GM04504 (cell line): ENCODE measurements at places on chromosomes 7 and 10.
A peak's percentile ranks its signal among the peaks of the same experiment; 100 is the strongest.

- DNase-seq = no peak
Measured at GRCh38 chr10:71715026-71715425, 4.6 kb downstream of the C10orf105 start.

- DNase-seq = no peak
Measured at GRCh38 chr10:69097729-69098128, 9.8 kb downstream of the SRGN start.

- DNase-seq = no peak
Measured at GRCh38 chr7:7817748-7818147, 99.3 kb upstream of the RPA3 start.

DNA sequence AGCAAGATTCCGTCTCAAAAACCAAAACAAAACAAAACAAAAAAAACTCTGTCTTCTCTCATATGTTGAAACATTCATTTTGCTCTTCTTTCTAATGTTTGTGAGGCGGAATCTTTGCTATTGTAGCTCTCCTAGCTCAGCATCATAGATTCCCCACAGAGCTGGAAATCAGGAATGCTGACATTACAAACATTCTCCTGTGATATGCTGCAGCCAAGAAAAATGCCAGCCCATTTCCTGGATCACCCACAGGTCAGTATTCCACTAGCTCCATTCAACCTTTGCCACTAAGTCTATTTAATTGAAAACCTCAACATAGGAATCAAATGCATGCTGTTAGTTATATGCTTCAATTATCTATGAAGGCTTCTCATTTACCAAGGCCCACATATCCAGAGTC is 186.3 kb downstream of the IPMK start:
- DNase-seq = no peak

- DNase-seq = no peak
Measured at GRCh38 chr10:65798133-65798532, 1127.7 kb upstream of the LRRTM3 start.

DNA sequence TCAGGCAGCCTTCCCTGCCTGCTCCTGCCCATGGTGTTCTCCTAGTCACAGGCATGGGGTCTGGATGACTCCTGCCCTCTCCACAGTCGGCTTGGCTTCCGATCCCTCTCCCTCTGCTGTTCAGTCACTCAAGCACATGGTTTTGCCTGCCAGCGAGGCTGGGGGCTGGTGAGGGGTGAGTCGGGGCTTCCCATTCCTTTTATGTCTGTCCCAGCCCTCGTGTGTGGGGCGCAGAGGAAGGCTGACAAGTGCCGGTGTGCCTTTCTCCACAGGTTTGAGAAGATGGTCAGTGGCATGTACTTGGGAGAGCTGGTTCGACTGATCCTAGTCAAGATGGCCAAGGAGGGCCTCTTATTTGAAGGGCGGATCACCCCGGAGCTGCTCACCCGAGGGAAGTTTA is 40.1 kb downstream of the TACR2 start:
- DNase-seq = no peak

DNA sequence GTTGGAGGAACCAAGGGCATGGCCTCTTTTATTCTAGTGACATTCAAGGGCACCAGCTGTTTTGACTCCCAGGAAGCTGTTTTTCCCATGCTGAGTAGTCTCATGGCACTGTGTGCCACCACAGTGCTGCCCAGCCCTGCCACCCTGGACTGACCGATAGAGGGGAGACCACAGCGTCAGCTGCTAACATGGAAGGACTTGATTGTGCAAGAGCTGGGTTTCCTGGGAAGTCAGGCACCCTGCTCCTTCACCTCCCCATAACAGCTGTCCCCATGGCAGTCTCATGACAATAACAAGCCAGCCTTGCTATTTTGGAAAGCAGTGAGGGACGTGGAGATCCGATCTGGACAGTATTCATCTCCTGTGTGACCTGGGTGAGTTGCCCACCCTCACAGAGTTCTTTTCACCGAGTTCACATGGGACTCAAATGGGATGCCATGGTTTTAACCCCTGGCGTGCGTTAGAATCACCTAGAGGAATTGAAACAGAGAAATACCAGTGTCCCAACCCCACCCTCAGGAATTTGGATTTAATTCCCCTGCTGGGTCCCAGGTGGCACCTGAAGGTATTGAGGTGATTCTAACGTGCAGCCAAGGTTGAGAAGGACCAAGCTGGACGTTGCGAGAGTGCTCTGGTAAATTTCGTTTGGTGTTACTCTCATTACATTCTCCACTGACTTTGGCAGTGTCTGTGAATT is 174.8 kb downstream of the CELF2 start:
- DNase-seq = no peak

DNA sequence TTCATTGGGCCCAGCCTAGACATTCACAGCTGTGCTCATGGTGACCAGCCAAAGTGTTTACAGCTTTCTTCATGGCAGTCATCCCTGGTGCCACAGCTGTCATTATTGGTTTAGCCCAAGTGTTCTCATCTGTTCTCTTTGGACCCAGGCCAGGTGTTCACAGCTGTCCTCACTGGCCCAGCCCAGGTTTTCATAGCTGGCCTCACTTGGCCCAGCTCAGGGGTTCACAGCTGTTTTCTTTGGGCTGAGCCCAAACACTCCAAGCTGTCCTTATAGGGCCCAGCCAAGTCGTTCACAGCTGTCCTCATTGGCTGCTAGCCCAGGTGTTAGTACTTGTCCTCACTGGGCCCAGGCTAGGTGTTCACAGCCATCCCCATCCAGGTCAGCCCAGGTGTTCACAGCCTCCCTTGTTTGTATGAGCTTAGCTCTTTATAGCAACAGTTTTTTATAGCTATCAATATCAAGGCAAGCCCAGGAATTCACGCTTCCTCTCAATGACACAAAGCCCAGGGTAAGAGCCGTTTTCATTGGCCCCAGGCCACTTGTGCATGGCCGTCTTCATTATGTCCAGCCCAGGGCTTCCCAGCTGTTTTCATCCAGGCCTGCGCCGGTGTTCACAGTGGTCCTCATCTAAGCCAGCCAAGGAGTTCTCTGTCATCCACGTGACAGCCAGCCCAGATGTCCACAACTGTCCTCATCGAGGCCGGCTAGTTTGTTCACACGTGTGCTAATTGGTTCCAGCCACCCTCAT is 11.6 kb downstream of the FRG2B start:
- no peak for DNase-seq

DNA sequence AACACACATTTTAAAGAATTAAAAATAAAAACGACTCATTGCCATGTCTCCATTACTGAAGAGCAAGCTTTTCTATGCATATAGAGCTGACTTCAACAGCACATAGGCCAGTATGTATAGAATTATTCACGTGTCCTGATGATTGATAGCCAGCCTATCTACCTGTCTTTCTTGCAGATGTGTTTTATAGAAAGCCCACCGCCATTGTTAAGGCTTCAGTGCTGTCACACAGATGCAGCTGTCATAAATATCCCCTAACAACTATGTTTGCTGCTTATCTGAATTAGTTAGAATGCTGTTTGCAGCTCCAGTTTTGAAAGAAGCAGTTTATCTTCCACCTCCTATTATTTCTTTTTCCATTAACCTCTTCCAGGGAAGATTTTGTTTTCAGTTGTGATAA is 235.9 kb downstream of the SLC25A13 start:
- DNase-seq = no peak

DNA sequence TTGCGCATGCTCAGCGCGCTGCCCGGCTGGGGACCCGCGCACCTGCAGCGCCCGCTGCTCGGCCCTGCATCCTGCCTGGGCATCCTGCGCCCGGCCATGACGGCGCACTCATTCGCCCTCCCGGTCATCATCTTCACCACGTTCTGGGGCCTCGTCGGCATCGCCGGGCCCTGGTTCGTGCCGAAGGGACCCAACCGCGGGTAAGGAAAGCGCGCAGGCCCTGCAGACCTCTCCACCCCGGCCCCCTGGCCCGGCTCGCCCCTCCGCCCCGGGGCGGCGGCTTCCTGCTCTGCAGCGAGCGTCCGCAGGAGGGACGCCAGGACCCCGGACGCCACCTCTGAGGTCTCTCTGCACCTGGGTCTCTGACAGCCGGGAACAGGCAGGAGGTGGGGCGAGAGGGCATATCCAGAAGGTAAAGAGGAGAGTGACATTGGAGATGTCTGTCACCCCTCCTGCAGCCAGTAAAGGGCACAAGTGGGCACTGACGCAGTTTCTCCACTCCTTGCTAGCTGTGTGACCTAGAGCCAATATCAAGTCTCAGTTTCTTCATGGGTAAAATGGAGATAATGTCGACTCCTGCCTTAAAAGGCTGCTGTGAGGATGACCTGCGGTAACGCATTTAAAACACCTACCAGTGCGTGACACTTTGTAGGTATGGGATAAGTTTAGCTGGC is 338 bp downstream of the ATP6V0E2 start:
- no peak for DNase-seq

DNA sequence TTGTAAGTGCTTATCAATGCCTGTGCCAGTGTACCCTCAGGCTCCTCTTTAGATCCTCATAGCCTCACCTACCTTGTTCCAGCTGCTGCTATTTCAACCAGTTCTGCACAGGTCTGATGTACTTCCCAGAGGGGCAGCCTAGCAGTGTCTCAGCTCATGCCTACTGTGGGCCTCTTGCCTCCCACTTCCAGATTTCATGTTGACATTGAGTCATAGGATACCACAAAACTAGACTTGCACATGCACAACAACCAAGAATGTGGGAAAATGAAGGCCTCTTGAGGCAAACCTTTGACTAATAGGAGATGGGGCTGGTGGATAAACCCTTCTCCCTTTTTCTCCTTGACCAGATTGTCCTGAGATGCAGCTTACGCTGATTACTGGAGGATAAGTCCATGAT is 31.0 kb downstream of the PON3 start:
- DNase-seq = no peak

DNA sequence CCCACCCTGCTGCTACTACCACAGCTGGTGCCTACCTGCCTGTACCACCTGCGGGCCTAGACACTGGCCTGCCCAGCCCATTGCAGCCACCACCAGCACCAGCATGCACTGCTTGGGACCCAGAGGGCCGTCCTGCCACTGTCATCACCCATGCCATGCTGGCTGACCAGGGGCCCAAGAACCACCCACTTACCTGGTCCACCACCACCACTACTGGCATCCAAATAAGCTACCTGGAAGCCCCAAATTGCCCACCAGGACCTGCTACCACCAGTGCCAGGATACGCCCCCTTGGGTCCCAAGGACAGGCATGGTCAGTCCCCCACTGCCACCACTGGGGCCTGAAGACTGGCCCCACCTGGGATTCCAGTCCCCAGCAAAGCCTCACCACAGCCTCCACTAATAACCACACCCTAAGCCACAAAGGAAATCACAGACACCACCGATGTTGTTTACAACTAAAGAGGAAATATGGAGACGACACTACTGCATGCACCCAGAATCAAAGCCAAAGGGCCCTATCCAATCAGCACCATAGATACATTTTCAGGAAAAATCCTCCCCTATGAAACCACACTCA is 70.5 kb upstream of the DIP2C start:
- no peak for DNase-seq

- DNase-seq = no peak
Measured at GRCh38 chr7:41599760-41600159, 103.1 kb downstream of the INHBA start.

DNA sequence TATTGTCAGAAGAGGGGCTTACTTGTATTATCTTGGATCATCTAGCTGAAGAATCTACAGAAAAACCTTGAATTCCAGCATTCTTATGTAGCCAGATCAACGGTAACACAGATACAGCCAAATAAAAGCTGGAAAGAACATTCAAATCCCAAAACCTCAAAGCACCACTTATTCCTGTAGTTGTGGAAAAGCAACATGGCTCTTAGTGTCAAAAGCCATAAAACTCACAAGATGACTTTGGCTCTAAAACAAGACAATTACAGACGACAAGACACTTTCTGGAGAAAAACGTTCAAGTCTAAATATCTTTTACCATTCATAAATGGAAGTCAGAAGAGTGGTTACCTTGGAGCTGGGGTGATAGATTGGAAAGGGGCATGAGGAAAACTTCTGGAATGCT is 173.0 kb downstream of the HERPUD2 start:
- no peak for DNase-seq

DNA sequence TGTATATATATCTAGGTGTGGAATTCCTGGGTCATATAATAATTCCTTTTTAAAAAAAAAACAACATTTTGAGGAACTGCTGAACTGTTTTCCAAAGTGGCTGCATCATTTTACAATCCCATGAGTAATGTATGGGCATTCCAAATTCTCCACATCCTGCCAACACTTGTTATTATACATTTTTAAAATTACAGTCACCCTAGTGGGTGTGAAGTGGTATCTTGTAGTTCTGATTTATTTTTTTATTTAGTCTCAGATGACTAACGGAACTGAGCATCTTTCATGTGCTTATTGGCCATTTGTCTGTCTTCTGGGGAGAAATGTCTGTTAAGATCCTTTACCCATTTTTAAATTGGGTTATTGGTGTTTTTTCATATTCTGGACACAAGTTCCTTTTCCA is 12.0 kb upstream of the KLHL7 start:
- DNase-seq = no peak

GRCh38 chr10:128563387-128563786 is 437.2 kb upstream of the MKI67 start:
- DNase-seq = no peak

GRCh38 chr10:59243611-59244195 is 67.3 kb downstream of the PHYHIPL start:
- no peak for DNase-seq

- peak; percentile 60 for DNase-seq
Measured at GRCh38 chr7:36291387-36292316, 98.0 kb upstream of the ANLN start.

- DNase-seq = no peak
Measured at GRCh38 chr10:30818010-30818660, 188.6 kb upstream of the LYZL2 start.

DNA sequence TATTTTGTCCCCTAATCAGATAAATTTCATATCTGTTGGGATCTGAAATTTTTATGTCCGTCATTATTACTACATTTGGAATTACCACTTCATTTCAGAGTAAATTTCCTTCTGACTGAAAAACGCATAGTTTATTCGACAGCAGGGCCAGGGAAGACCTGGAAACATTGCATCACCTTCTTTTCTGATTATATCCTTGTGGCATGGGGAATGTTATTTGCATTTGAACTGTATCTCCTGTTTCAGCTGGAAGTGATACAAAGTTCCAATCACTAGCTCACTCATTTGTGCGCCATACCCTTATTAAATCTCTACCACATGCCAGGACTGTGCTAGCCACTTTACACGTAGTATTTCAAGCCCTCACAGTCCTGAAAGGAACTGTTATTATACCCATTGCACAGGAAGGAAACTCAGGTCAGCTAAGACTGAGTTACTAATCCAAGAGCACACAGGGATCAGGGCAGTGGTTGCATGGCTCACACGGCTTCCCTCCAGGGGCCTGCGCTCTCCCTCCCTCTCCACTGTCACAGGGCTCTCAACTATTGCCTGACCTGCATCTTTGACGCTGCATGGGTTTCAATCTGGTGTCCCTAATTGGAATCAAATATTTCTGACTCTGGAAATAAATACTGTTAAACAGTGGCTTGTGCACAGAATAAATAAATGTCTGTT is 84.4 kb upstream of the NANOS1 start:
- no peak for DNase-seq

DNA sequence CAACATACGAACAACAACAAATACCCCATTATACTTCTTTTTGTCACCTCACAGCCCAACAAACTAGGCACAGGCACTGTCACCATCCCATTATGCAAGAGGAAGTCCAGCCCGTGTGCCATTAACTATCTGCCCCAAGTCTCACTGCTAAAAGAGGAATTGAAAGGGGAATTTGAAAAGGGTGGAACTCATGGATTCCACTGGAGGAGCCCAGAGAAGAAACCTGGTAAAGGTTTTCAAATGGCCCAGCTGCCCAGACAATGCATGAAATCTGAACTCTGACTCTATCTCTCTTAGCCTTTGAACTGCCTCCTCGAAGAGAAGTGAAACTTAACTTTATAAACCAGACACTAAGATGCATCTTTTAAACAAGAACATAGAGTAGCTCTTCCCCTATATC is 130.0 kb downstream of the PLXNA4 start:
- DNase-seq = no peak
